ENCODE measurements at places on chromosomes 1 and 21. TPM values are rescaled to one million over a fixed set of nuclear protein-coding genes. Genes with fewer than 3 reads are reported as not detected.

DNA sequence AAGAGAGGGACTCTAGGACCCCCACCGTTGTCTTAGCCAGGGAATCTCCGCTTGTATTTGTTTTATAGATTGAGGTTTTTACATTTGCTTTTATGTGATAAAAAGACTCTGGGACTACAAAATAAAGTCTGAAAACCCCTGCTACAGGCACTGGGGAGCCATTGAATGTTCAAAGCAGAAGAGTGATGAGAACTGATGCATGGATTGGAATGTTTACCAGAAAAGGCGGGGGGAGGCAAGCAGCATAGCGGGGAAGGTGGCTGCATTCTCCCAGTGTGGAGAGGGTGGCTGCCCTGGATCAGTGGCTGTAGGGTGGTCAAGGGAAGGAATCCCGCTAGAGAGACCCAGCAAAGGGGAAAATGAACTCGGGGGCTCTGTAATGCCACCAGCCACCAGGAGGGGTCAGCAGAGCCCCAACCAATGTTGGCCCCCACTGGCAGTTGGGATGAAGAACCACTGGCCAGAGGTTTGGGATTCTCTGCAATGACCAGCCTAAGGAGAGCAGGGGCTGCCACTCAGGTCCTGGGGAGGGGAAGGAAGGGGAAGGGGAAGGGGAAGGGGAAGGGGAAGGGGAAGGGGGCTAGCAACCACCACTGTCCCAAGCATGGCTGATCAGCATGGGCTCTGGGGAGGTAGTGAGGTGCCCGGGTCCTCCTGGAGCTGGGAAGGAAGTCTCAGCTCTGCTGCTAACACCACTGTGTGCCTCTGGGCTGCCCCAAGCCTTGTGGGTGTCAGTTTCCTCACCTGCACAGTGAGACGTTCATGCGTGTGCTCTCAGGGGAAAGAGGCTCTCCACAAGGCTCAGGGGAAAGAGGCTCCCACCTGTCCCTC, 19.2 kb upstream of the PEF1 start:
- DNase-seq, result peak; percentile 21

GRCh38 chr1:26132834-26133167, 21.2 kb downstream of the PDIK1L start:
- no peak for DNase-seq

GRCh38 chr1:223747838-223748335, 35.5 kb downstream of the CAPN2 start:
- DNase-seq, result peak; percentile 51

DNA sequence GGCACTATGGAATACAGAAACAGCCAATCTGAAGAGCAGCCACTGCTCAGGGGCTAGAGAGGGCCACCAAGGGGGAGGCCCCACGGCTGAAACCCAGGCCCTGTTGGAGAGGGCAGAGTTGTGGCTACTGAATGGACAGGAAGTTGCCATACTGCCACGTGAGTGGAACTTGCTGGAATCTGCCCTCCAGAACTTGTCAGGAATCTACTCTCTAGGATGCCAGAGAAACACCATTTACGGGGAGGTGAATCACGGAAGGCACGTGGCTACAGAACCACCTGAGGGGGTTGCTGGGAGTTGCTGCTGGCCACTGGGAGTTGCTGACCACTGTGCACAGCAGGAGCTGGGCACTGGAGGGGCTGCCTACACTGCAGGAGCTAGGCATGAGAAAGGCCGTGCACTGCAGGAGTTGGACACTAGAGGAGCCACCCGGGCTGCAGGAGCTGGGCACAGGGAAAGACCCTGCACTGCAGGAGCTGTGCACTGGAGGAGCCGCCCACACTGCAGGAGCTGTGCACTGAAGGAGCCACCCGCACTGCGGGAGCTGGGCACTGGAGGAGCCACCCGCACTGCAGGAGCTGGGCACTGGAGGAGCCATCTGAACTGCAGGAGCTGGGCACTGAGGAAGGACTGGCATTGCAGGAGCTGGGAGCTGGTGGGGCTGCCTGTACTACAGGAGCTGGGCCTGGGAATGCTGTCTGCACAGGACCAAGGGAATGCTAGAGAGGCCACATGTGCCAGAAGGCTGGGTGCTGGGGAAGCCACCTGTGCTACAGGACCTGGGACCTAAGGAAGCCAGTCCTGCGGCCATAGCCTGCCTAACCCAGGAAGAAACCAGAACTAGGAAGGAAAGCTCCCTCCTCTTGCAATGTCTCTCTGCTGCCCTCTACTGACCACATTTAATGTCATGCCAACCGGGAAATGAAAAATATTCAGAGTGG, 343.4 kb downstream of the MATN1 start:
- DNase-seq, result peak; percentile 58

Gene IL20
- total RNA-seq, result not detected
